AG04449 (cell line): ENCODE measurements at places on chromosomes 1 and 21.

DNA sequence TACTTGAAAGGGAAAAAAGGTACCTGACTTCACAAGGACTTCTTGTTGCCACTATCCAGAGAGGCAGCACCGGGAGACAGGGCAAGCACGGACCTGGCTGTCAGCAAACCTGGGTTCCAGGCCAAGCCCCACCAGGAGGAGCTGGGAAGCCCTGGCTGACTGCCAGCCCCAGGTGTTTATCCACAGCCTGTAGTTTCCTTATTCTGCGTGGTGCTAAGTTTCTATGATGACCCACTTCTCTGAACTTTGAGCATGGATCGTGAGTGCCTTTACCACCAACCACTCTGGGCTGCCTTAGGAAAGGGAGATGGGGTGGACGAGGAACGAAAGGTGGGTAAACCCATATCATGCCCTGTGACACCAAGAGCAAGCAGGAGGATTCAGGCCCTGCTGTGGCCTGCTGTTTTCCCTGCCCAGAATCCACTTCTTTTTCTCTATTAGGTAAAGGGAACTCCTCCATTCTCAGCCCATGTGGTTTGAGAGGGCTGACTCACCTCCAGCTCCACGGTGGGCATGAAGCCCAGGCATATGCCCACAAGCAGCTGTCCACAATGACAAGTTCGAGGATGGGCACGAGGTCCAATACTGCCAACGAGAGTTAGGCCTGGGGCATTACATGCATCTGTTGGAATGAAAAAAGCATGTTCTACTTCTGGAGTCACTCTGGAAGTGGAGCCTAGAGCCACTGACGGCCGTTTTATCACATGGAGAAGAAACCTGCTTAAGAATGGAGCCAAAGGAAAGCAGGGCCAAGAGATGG is 20.3 kb downstream of the TSPAN2 start:
- DNase-seq = no peak

- DNase-seq = no peak
These were observed 57.5 kb downstream of the TYW3 start for GRCh38 chr1:74790453-74790852.

DNA sequence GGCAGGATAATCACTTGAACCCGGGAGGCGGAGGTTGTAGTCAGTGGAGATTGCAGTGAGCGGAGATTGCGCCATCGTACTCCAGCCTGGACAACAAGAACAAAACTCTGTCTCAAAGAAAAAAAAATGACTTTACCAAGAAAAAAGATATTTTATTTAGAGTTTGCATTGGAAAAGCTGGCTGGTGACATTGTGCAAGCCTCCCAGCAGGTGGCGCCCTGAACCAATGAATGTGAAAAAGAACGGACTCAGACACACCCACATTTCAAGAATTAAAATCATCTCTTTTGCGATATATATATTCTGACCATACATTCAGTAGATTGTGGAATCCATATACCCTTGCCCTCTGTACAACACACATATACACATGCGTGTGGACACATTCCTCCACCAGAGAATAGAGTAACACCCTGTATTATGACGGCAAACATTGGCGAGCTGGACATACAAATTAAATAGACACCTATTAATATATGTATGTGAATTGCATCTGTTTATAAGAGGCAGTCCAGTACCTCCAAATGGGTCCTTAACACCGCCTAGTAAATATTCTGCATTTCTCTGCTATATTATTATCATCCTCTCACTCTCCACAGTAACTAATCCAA is 39.0 kb upstream of the CADM3 start:
- no peak for DNase-seq

DNA sequence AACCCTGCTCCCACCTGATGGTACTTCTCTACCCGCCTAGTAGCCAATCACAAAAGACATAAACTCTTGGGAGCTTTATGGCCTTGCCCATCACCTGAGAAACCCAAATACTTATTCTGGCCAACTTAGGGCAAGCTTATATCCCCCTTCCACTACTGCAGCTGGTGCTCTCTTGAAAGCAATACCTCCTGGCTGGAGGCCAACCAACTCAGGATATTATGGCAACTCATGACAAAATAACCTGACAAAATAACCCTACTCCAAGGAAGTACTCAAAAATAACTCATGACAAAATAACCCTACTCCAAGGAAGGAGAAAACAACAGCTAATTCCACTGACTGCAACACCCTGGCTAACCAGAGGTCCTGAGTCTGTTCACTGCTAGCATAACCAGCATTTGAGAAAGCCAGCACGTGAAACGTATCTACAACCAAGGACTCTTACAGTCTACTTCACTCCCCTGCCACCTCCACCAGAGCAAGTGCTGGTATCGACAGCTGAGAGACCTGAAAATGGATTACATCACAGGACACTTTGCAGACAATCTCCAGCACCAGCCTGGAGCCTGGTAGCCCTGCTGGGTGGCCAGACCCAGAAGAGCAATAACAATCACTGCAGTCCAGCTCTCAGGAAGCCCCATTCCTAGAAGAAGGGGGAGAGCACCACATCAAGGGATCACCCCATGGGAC is 179.9 kb downstream of the COL24A1 start:
- DNase-seq = no peak
